Memory B cell (primary cell): ENCODE measurements at places on chromosomes 2 and 18.

DNA sequence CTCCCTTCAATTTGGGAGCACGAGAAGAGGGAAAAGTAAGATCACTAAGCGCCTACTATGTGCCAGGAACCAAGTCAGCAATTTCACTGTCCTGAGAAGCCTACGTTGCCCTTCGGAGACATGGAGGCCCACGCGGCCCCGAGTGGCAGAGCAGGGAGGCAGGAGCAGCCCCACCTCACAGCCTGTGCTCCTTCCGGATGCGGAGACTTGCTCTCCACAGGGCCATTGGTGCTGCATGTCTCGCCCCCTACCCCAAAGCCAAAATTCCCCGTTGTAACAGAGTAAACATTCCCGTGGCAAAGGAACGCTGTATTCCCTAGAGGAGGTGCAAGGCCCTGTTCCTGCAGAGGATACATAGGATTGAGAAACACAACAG is 4.5 kb downstream of the SLC14A2 start:
- no peak for DNase-seq

- no peak for DNase-seq
Observed at GRCh38 chr2:16112251-16112971, 172.1 kb downstream of the MYCN start.

- no peak for DNase-seq
Observed at GRCh38 chr2:216205486-216205885, 96.3 kb downstream of the XRCC5 start.

- DNase-seq, result peak; percentile 28
Observed at GRCh38 chr2:199488772-199489400, 31.1 kb upstream of the SATB2 start.

- no peak for DNase-seq
Observed at GRCh38 chr2:177129610-177130009, 83.0 kb upstream of the HNRNPA3 start.

DNA sequence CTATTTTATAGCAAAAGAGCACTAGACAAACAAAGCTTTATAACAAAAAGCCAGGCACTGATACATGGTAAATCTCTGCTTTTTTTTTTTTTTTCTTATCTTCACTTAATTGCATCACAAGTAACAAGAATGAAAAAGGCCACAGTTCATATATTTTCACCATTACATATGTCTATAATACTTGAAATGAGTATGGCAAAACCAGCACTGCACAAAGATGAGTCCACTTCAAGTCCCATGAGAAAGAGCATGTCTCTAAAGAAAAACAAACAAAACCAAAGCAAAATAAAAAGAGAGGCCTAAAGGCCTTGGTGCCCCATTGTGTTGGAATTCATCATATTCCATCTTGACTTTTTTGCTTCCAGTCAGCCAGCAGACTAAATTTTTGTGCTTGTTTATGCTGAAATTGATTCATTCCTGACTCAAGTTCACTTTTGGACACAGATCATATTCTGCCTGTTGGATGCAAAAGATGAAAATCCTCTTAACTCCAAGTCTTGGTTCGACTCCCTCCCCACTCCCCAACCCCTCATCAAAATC is 264.9 kb upstream of the CCDC68 start:
- no peak for DNase-seq

DNA sequence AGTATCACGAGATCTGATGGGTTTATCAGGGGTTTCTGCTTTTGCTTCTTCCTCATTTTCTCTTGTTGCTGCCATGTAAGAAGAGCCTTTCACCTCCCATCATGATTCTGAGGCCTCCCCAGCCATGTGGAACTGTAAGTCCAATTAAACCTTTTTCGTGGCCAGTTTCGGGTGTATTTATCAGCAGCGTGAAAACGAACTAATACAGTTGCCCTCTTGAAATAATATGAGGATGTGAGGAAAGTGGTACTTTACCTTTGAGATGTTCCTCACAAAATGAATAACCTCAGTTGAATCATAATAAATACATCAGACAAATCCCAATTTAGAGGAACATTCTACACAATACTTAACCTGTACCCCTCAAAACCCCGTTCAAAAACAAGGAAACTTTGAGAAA is 356.4 kb downstream of the CPS1 start:
- DNase-seq, result no peak

- no peak for DNase-seq
Observed at GRCh38 chr2:98882971-98883779, 52.9 kb downstream of the CRACDL start.

DNA sequence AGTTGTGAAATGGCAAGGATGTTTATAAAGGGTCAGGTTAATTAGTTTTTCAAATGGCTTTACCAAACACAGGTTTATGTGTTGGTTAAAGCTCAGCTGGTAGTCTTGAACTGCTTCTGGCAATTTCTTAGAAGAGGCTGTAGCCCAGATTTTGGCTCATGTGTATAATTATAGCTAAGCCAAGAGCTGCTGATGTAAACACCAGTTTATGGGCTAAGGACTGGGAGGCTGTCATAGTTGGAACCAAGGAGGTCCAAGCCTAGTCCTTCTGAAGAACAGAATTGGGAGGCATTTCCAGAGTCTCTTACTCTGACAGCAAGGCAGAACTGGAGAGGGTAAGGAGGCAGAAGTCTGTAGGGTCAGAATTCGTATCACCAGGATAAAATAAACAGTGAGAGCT is 25.4 kb downstream of the UBE2E3 start:
- no peak for DNase-seq

GRCh38 chr2:176653479-176654443 is 384.5 kb downstream of the MTX2 start:
- DNase-seq, result no peak
